ENCODE measurements at places on chromosomes 6 and 20.

GRCh38 chr6:99603421-99604165 is 3.0 kb upstream of the PRDM13 start:
- no peak for DNase-seq

GRCh38 chr6:14312587-14312986 is 195.0 kb downstream of the CD83 start:
- no peak for DNase-seq

GRCh38 chr6:15213838-15214400 is 31.9 kb upstream of the JARID2 start:
- DNase-seq, result no peak

DNA sequence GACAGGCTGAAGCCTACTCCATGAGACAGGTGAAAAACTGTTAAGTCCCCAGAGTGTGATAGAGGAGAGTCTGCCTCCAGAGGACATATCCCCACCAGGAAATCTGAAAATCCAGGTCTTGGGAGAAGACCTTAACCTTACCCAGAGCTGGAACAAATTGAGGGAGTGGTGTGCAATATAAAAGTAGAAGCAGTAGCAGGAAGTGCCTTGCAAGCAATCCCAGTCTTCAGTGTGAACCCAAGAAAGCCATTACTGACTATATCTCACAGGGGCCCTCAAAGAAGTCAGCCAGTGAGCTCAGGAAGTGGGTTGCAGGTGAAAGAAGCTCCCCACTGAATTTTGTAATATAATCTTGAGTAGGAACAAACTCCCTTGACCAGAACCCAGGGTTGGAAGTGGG is 41.9 kb upstream of the PKIB start:
- no peak for DNase-seq

- DNase-seq, result no peak
These were observed 4.9 kb downstream of the LAMA4 start for GRCh38 chr6:112249489-112249888.

DNA sequence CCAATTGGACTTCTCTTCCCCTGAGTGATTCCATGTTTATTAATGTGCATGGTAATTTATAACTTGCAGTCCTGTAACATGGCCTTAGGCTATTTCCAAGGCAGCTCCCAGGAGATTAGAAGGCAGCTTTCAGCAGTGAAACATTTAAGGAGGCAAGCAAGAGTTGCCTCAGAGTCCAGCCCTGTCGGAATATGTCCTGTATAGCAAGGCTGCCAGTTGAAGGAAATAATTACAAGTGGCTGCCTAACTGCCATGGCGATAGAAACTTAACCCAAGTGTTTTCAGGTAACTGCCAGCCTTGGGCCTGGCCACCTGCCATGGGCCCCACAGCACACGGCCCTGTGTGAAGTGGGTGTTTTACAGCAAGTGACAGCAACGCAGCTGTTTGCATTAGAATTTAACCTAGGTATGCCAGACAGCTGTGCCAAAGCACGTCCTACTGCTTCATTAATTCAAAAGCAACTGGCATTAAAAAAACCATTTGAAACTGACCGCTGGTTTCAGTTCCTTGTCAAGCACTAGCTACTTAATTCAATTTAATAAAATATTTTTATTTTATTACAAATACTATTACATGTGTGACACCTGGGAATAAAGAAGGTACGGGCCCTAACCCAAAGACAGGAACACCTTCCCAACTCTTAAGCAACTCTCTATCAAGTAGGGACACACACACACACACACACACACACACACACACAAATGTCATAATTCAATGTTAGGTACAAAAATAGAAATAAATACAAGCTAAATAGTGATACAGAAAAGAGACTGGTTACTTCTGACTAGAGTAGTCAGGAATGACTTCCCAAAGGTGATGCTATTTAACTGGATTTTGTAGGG is 151.8 kb upstream of the HEY2 start:
- DNase-seq, result no peak
